ENCODE measurements at places on chromosomes 2 and 18.

GRCh38 chr18:41706301-41706700 is 248.7 kb upstream of the PIK3C3 start:
- no peak for DNase-seq

DNA sequence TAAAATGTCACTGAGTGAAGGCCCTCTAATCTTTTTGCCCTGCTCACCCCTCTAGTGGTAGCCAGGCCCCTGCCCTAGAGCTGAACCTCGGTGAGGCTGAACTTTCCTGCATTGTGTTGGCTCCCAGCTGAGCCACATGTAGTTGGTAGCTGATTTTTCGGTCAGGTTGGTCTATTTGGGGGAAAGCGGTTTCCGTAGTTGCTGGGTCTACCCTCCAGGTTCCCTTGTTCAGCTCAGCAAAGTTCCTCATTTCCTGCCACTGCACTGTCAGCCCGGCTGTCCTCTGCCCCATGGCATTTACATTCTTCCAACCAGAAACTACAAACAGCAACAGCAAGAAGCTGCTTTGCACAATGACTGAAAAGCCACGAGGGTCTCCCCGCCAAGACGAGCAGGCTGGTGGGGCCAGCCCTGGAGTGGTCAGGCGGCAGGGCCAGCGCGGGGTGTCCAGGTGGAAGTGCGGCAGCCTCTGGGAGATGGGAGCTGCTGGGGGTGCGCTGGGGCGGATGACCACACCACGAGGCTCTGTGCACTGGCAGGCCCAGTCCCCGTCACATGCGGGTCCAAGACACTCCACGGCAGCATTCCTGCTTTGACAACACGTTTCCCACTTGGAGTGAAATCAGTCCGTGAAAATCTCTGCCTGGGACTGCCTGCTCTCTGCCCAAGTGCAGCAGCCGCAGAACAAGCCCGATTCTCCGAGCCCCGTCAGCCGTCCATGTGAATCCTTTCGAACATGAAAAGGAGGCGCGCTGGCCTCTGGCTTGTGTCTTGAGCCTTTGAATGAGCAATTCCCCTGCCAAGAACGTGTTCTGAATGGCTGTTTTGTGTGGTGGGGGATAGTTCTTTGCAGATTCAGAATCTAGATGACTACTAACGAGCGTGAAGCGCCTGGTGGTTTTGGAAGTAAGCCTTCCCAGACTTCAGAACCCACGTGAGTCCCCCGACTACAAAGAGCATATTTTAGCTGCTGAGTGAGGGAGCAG is 159.4 kb downstream of the ASB1 start:
- DNase-seq, result no peak

DNA sequence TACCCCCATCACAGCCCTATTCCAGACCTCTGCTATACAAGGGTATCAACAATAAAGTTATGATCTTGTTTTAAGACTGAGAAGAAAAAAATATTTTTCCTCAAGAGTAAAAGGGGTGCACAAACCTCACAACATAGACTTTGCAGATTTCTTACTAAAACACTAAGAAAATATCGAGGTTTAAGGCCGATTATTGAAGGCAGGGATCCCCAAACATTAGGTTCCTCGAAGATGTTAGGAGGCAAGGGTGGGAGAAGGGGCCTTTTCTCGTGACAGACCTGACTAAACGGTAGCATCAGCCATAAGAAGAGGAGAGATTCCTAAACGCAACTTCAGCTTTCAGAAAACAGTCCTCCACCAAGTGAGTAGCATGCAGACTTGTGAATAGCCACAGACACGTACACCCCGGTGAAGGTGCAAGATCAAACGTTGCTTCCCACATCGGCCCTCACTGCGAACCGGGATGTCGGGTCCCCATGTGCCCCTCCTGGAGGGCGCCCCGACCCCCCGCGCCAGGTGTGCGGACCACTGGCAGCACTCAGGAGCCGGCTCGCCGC is 678 bp downstream of the PIAS2 start:
- no peak for DNase-seq

DNA sequence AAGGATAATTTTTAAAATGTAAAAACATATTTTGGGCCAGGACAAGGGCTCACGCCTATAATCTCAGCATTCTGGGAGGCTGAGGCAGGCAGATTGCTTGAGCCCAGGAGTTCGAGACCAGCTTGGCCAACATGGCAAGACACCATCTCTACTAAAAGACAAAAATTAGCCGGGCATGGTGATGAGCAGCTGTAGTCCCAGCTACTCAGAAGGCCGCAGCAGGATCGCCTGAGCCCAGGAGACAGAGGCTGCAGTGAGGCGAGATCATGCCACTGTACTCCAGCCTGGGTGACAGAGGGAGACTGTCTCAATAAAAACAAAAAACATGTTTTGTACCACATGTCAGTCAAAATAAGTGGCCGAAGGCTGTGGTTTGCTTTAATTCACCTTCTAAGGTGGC is 122.5 kb downstream of the HDAC4 start:
- DNase-seq, result no peak

GRCh38 chr18:48193521-48194492 is 215.4 kb downstream of the ZBTB7C start:
- DNase-seq, result no peak

- no peak for DNase-seq
These were observed 56.5 kb upstream of the NCOA1 start for GRCh38 chr2:24434541-24434940.

GRCh38 chr2:224284134-224284946 is 117.6 kb downstream of the FAM124B start:
- no peak for DNase-seq

DNA sequence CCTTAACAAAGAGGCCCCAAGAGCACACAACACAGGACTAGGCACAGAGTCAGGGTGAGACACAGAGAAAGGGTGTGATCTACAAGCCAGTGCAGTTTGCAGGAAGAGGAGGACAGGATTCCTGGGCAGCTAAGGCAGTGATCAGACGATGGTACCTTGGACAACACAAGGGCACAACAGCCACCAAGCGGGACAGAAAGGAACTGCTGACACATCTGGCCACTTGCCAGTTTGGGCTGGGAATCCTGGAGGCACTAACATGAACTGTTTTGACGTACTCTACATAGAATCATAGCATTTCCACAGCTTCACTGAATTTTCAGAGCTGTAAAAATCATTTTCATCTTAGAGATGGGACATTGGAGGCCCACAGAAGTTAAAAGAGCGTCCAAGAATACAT is 221.5 kb upstream of the SLC35G4 start:
- DNase-seq, result no peak

DNA sequence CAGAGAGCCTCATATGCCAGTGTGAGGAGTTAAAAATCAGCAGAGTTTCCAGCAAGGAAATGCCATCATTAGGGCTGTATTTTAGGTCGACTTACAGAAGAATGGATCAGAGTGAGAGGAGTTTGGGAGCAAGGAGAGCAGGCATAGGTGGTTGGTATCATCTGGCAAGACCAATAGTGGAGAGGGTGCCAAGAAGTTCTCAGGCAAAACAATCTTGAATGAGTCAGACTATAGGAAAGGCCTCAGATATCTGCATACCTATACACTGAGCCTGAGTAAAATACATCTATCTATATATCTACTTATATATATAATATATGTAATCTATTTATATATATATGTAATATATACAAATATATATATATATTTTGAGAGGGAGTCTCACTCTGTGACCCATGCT is 57.3 kb downstream of the TMEFF2 start:
- DNase-seq, result no peak

DNA sequence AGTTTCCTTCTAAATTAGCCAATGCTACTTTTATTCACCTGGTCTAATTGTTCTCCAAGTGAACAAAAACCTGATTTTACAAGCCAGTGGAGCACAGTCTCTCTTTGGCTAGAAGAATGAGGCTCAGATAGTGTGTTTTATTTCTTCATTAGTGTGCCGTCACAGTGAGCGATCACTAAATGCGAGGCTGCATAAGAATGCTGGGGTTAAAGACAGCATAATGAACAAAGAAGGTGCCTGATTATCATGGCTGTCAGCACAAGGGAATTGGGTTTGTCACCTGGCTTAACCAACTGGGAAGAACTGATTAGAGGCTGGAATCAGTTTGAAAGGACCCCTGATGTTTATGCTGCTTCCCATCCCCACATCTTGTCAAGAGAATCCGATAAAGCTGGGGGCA is 76.4 kb downstream of the EPHA4 start:
- DNase-seq, result no peak

GRCh38 chr18:24826605-24827004 is 366.2 kb downstream of the HRH4 start:
- no peak for DNase-seq

DNA sequence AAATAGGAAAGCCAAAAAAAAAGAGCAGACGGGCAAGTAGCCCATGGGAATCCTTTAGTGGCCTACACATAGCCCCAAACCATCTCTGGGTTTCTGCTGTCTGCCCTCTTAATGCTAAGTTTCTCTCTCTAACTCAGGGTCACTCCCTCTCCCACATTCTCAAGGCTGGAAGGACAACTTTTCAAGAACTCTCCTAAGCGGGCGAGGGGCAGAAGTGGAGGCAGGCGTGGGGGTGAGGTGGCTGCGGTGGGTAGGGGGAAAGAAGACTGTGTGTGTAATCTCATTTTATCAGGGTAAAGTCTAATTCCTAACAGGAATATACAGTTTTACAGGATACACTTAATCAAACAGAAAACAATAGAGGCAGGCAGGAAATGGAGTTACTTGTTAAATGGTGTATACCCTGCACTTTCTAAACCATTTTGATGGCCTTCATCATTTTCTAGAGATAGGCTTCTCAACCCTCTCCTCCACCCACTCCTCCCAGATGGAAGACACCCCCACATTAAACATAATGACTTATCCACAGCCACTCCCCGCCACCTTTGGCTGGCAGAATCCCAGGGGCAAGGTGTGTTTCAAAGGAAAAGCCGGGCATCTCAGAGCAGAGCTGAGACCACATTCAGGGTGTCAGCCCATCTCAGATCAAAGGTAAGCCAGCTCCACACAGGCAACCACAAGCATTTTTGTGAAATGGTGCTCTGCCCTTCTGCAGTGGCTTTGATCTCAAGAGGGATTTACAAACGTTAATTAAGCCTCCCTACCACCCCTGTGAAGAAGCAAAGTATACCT is 6.8 kb downstream of the SMAD7 start:
- no peak for DNase-seq

DNA sequence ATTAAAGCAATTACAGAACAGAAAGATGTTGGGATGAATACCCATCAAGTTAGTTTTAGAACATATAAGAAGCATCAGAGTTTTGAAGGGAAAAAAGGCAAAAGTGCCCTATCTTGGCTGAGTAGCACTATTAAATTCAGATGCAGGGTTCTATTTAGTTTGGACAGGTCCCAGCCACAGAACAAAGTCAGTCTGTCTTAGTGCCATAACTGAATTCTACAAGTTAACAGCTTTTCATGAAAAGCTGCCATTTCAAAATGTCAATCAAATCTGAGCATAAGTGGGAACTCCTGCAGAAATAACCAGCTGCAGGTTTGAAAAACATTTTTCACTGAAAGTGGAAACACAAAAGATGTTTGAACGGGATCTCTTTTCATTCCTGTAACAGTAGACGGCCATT is 160.4 kb downstream of the SRBD1 start:
- no peak for DNase-seq

DNA sequence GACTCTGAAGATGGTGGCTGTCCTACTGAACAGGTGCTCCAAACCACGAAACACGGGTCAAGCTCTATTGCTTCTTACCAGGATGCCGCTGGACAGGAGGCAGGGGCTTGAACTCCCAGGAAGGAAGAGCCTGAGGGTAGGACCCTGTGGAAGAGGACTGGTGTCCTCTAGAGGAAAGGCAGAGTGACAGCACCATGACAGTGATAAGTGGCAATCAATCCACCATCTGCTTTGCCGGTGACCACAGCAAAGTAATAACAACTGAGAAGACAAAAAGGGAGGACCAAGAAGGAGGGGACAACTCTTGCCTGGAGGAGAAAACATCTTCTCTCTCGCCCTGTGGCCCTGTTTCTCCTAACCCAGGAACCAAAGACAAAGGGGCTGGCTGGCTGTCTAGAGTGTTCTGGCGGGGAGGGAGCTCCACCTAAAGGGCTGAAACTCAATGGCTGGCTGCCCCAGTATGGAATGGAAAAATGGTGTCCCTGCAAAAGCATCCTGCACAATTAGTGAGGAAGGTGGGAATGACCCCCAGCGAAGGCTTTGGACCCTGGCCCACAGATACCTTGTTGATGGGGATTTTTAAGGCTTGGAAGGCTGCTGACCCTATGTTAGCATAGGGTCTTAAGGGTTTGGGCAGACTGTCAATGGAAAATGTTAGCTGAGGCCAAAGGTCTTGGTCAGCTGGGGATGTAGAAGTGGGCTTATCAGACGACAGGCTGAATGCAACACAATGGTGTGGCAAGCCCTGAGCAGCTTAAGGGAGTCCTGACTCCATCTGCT is 35.4 kb downstream of the PROC start:
- no peak for DNase-seq

DNA sequence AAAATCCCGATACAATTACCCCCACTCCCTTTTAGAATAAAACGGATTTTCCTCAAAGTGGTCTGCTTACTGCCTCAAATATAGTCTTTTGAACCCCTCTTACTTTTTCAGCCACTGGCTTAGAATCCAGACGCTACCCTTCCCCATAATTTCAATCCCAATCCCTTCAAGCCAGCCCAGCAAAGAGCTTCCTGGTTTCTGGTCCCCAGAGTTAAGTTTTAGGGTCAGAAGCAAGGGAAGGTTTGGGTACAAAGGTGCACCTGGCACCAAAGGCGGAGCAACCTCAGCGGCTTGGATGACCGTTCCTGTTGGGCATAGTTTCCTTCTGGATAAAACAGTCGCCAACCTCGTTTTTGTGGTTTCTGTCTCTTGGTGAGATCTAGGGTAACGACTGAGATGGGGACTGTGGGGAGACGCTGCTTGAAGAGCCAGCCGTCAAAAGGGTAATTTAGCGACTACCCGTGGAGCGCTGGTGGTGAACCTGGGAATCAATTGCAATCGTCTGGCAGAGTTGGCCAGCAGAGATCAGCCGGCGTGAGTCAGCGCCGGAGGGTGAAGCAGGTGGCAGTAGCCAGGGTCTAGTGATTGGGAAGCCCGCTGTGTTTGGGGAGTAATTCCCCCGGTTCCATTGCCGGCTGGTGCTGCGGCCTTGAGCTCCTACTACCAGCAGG is 1.6 kb downstream of the FEV start:
- DNase-seq, result no peak
